ENCODE measurements at places on chromosomes 12 and 14. TPM values are rescaled to one million over a fixed set of nuclear protein-coding genes. Genes with fewer than 3 reads are reported as not detected.

Gene PPP1R36
- total RNA-seq = not detected

Gene LHX5
- not detected for total RNA-seq

Gene LRRC74A
- total RNA-seq = not detected

Gene BCL2L14
- total RNA-seq = not detected

Gene DNAAF2
- 6.9 TPM for total RNA-seq

Gene IAPP
- total RNA-seq = not detected

Gene NFE2
- not detected for total RNA-seq

DNA sequence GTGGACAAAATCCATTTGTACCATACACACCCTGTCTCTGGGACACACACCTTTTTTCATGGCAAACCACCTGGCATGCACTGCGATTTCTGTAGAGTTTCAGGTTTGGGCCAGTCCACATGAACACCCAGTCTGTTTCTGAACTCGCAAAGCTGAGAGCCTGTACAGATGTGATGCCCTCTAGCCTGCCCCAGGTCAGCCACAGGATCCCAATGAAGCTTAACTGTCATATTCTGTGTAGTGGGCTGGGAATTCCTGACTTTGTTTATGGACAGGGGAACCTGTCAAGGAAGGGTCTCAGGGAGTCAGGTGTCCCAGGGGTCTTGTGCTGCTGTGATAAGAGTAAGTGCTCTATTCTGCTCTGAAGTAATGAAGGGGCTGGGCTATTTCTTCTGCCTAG, 39.8 kb downstream of the CPM start:
- no peak overlapping the region for H3K4me3 ChIP-seq
- no peak for DNase-seq
- no peak overlapping the region for H3K27ac ChIP-seq
- H3K36me3 ChIP-seq = no peaks in the 10 kb centered on the region

DNA sequence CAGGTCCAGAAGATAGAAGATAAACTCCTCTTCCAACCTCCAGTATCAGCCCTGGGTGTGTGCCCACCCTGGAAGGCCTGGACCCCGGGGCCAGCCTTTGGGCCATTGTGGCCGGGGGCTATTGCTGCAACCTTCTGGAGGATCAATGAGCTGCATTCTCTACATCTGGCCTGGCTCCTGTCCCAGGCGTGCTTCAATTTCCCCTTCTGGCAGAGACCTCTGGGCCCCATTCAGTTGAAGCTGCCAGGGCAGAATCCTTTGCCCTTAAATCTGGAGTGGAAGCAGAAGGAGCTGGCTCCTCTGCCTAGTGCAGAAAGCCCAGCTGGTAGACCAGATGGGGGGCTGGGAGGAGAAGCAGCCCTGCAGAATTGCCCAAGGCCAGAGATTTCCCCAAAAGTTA, 10.0 kb downstream of the NYNRIN start:
- no peaks in the 10 kb centered on the region for H3K36me3 ChIP-seq
- H3K4me3 ChIP-seq = no peak overlapping the region
- peaks cover 14% of the 10 kb centered on the region for H3K27me3 ChIP-seq
- no peak overlapping the region for H3K27ac ChIP-seq

DNA sequence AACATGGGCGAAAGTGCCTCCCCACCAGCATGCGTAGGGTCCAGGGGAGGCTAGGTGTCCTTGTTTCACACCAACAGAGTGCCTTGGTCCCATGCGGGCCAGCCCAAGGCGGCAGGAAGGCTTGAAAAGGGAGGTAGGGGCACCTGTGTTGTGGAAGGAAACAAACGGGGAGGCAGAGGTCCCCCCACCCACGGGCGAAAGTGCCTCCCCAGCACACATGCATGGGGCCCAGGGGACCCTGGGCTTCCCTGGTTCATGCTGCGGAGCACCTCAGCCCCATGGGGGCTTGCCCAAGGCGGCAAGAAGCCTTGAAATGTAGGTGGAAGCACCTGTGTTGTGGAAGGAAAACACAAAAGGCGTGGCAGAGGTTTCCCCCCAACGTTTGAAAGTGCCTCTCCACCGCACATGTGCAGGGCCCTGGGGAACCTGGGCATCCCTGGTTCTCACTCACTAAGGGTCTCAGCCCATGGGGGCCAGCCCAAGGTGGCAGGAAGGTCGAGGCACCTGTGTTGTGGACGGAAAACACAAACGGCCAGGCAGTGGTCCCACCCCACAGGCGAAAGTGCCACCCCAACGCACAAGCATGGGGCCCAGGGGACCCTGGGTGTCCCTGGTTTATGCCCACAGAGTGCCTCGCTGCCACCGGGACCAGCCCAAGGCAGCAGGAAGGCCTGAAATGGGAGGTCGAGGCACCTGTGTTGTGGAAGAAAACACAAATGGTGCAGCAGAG, 374.7 kb downstream of the ALG10 start:
- H3K4me1 ChIP-seq = no peaks in the 10 kb centered on the region
- no peak overlapping the region for H3K4me3 ChIP-seq
- H3K27ac ChIP-seq = no peak overlapping the region

DNA sequence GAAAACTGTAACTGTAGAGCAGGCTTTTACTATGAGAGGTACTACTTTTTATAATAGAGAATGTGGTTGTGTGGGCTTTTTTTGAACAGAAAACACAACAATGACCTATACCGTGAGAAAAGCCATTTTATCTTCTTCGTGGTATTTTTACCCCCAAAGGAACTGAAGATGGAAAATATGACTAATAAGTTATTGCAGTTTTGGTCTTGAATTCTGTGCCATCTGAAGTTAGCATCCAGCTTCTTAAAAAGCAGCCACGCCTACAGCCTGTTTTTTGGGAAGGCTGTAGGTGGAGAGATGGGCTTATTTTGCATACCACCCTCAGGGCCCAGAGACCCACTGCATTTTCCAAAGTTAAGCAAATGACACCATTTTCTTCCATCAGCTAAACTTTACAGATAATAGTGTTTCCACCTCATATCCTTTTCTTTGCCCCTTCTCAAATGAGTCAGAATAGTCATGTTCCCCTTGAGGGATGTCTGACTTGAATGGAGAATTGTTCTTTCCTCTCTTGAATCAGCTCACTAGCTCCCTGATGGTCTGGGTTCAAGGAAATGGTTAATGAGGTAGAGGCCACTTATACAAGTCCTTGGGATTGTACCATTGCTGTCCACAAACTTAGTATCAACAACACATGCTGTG, 53.0 kb downstream of the TBC1D30 start:
- DNase-seq = no peak
- no peak overlapping the region for H3K4me3 ChIP-seq
- H3K27ac ChIP-seq = no peak overlapping the region

- DNase-seq = no peak
- H3K36me3 ChIP-seq = no peaks in the 10 kb centered on the region
- no peaks in the 10 kb centered on the region for H3K4me1 ChIP-seq
- no peaks in the 10 kb centered on the region for H3K27me3 ChIP-seq
- H3K27ac ChIP-seq = no peak overlapping the region
- H3K4me3 ChIP-seq = no peak overlapping the region
Observed at GRCh38 chr12:42935756-42936155, 346.2 kb upstream of the PRICKLE1 start.

GRCh38 chr12:95083471-95083870, 10.1 kb upstream of the NR2C1 start:
- H3K4me3 ChIP-seq = no peak overlapping the region
- no peak for DNase-seq
- no peak overlapping the region for H3K27ac ChIP-seq

DNA sequence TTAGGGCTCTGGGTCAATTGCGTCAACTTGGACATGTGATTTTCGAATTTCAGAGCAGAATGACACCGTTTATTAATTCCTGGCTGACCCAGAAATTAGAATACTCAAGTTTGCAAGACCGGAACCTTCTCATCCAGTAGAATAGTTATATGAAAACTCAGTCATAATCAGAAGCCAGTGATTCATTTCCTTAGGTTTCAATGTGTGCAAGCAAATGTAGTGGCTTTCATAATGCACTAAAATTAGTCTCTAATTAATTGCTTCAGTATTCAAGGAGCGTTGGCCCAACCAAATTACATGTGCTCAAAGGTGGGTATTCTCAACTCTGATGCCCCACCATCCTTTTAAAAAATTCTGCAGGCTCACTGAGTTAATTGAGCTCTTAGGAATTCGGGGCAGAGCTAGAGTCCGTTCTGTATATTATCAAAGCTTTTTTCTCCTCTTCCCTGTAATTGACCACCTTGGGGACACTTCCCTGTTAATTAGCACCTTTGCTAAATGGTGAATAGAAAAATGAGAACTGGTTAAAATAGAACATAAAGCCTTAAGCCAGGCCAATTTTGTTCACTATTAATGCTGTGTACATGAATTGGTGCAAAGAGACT, 55.4 kb downstream of the DAO start:
- no peak for DNase-seq
- no peaks in the 10 kb centered on the region for H3K36me3 ChIP-seq
- peaks cover 3% of the 10 kb centered on the region for H3K27me3 ChIP-seq
- no peak overlapping the region for H3K27ac ChIP-seq

DNA sequence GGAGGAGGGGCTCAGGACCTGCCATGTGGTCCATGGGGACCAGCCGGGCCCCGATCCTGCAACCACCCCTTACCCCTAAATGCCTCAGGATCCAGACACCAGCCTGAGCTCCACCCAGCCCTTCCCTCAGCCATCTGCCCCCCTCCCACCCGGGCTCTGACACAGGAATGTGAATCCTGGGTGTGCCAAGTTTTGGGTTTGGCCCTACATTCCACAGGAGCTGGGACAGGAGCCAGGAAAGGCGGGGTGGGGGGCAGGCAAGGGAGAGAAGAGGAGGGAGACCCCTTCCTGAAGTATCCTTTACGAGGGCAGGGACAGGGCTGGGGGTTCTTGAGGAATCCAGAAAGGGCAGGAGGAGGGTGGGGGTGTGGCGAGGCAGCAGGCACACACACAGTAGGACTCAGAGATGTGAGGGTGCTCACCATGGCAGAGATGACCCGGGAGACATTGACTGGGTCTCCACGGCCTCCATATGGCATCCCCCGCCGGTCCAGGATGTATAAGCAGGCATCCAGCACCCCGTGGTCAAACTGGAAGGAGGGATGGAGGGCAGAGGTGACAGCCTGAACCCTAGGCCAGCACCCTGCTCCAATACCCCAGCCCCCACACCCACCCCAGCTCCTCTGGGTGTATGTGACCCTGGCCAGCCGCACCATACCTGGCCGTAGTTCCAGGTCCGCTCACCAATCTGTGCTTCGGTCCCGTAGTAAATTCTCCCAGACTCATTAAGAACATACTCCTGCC, 3.5 kb downstream of the TGM1 start:
- H3K27me3 ChIP-seq = no peaks in the 10 kb centered on the region
- no peaks in the 10 kb centered on the region for H3K4me1 ChIP-seq
- H3K4me3 ChIP-seq = no peak overlapping the region

- H3K4me1 ChIP-seq = peaks cover 4% of the 10 kb centered on the region
- no peak for DNase-seq
- peaks cover 9% of the 10 kb centered on the region for H3K27me3 ChIP-seq
- peak overlapping the region; percentile 65 for H3K27ac ChIP-seq
Observed at GRCh38 chr12:26878661-26879119, 45.7 kb upstream of the ITPR2 start.

DNA sequence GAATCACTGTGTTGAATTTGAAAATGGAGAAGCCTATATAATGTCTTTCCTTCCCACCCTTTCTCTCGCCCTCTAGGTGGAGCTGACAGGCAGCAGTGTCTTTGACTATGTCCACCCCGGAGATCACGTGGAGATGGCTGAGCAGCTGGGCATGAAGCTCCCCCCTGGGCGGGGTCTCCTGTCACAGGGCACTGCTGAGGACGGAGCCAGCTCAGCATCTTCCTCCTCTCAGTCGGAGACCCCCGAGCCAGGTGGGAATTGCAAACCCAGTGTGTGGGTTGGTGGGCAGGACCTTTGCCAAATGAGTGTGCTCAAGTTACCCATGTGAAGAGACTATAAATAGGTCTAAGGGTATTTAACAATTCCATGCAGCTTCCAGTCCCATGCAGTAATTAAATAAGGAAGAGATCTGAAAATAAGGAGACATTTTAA, 274.7 kb downstream of the EGLN3 start:
- no peak for DNase-seq
- no peaks in the 10 kb centered on the region for H3K4me1 ChIP-seq
- H3K27ac ChIP-seq = no peak overlapping the region
- no peaks in the 10 kb centered on the region for H3K36me3 ChIP-seq
- H3K4me3 ChIP-seq = no peak overlapping the region

GRCh38 chr12:22124987-22125386, 79.0 kb downstream of the CMAS start:
- no peak overlapping the region for H3K4me3 ChIP-seq
- peaks cover 1% of the 10 kb centered on the region for H3K4me1 ChIP-seq
- no peaks in the 10 kb centered on the region for H3K36me3 ChIP-seq
- no peak for DNase-seq
- H3K27me3 ChIP-seq = peaks cover 1% of the 10 kb centered on the region
- no peak overlapping the region for H3K27ac ChIP-seq

DNA sequence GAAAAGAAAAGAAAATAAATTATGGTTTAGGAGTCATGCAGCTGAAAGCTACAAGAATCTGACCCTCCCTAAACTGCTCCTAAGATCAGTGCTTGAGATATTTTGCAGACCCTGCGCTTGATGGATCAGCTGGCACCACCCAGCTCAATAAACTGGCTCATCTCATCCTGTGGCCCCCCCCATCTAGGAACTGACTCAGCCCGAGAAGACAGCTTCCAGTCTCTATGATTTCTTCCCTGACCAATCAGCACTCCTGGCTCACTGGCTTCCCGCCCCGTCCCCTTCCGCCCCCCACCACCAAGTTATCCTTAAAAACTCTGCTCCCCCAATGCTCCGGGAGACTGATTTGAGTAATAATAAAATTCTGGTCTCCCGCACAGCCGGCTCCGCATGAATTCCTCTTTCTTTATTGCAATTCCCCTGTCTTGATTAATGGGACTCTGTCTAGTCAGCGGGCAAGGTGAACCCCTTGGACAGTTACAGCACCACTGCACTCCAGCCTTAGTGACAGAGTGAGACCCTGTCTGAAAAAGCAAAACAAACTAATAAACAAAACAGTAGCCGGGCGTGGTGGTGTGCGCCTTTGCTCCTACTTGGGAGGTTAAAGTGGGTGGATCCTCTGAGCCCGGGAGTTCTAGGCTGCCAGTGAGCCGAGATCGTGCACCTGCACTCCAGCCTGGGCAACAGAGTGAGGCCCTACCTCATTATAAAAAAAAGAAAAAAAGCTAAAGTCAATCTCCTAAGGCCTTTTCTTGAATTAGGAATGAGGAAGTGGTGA, 24.5 kb upstream of the SPTLC2 start:
- no peaks in the 10 kb centered on the region for H3K36me3 ChIP-seq
- peak overlapping the region; percentile 96 for H3K27ac ChIP-seq
- no peak for DNase-seq
- peaks cover 3% of the 10 kb centered on the region for H3K4me1 ChIP-seq

DNA sequence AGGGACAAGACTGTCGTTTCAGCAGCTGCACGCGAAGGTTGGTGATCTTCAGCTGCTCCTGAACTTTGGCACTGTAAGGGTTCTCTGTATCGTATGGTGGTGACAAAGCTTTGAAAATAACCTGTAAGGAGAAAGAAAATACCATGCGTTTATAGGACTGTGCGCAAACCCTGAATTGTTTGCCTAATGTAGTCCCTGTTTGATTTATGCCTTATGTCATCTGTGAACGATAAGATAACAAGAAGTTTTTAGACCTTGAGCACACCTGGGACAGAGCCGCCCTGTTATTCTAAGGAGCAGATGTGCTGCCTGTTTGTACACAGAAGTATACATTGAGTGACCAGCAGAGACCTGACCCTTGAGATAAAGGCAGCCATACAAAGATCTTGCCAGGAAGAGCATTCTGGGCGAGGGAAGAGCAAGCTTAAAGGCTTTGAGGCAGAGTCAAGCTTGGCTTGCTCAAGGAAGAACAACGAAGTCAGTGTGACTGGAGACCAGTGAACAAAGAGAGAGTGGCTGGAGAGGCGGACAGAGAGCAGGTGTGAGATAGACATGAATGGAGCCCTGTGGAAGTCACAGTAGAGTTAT, 52.4 kb downstream of the NTN4 start:
- H3K4me3 ChIP-seq = no peak overlapping the region
- no peak for DNase-seq
- no peaks in the 10 kb centered on the region for H3K27me3 ChIP-seq
- no peak overlapping the region for H3K27ac ChIP-seq
